ENCODE measurements at places on chromosomes 11 and 22.
A peak's percentile ranks its signal among the peaks of the same experiment; 100 is the strongest.

- DNase-seq, result no peak
Observed at GRCh38 chr11:66971488-66971887, 3.6 kb upstream of the C11orf86 start.

DNA sequence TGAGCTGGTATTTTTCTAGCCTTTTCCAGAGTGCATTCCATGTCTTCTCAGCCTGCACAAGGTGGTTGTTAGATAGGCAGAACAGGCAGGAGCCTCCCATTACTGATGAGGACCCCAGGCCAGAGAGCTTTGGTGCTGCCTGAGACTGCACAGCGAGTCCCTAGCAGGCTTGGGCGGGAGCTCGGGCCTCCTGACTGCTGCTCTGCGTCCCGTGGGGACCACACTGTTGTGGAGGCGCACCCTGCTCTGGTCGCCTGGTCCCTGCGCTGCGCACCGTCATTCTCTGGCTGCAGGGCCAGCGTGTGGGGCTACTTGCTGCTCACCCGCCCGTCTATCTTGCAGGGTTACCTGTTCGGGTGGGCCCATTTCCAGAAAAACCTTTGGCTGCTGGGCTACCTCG lies 8.5 kb downstream of the TPCN2 start:
- no peak for DNase-seq

DNA sequence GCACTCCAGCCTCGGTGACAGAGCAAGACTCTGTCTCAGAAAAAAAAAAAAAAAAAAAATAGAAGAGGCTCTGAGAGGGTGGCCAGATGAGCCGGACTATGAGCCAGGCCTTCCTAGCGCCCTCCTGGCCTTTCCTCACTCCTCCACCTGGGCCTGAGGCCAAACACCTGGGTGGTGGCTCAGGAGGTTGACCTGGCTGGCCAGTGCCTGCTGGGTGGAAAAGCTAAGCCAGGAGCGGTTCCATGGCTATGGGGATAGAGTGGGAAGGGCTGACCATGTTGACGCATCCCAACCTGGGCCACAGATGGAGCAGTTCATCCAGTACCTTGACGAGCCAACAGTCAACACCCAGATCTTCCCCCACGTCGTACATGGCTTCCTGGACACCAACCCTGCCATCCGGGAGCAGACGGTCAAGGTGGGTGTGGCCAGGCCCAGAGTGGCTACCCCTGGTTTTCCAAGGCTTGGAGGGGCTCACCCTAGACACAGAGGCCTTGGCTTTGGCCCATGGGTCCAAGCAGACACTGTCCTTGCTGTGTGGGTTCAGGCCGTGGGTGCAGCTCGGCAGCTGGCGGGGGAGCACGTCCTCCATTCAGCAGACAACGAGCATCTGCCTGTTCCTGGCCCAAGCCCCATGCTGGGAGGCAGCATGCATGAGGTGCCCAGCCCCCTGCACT lies 7.6 kb downstream of the SCYL1 start:
- DNase-seq, result no peak

DNA sequence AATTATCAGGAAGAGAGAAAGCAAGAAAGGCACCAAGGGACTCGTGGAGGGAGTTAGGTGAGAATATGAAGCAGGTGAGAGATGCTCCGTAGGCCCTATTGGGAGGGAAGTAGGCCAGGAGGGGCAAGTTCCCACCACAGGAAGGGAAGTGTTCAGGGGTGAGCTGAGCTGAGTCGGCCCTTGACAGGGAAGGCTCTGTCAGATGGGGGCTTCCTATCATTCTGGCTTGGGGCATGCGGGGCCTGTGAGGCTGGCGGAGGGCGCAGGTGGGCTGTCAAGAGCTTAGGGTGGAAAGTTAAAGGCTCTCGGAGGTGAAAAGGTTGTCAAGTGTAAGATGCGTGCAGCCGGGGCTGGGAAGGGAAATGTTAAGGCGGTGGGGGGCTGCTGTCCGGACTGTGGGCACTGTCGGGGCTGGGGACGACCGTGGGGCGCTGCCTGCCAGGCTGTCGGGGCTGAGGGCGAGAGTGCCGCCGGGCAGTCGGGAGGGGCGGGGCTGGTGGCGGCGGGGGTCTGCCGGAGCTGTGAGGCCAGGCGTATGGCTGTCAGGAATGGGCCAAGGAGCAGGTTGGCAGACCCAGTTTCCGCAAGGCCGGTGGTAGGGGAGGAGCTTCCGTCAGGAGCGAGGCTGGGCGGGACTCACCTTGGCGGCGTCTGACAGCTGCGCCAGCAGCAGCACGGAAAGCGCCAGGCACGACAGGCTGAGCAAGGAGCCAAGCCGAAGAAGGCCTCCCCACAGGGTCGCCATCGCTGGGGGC lies 496 bp downstream of the TMEM9B start:
- peak; percentile 69 for DNase-seq

DNA sequence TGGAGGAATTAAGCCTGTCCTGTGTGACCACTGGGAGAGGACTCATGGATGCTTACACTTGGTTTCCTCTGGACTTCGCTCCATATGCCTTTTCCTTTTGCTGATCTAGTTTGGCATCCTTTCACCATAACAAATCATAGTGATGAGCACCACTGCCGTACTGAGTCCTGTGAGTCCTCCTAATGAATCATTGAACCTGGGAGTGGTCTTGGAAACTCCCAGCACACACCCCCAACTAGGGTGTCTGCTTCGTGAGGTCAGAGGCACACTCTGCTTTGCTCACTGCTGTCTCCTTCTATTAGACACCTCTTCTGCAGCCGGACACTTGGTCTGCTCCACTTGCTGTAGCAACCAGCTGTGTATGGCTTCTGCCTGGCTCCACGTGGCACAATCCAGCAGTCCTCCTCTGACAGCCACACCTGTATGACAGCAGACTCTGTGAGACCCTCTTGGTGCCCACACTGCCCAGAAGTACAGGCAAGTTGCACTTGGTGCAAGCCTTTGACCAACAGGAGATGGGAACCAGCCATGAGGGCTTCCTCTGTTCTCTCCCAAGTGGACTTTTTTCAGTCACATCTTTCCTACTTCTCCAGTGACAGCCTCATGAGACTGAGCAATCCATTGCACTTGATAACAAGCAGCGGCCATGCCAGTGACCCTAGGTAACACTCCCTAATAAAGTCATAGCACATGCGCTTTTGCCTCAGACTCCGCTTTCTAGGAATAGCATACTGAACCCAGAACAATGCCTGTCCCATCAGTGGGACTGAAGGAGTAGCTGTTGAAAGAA lies 65.0 kb upstream of the HMGXB4 start:
- DNase-seq, result no peak

DNA sequence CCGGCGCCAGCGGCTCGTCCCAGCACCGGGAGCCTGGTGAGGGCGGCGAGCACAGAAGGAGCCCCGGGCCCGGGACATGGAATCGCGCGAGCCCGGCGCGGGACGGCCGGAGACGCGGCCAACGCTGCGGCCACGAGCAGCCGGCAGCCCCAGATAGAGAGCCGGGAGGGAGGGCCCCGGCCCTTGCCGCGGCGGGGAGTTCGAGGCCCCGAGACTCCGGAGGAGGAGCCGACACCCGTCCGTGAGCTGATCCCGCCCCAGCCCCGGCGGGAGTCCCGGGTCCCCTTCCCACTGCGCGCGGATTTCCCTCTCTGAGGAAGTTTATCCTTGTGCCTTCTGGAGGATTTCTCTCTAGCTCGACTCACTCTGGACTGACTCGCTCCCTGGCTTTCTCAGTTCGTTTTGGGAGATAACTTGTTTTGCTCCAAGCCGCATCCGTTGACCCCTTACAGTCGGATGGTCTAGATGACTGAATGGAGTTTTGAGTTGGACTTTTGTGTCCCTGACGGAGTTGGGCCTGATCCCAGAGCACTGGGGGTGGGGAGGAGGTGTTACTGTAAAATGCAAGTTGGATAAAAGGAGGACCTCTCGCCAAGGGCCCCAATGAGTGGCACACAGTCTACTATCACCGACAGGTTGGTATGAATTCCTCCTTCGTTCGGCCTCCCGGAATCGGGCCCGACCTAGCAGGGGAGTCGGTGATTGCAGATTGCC lies 585 bp downstream of the ARHGEF12 start:
- peak; percentile 64 for DNase-seq

GRCh38 chr22:24271386-24271854 lies 789 bp downstream of the SPECC1L start:
- DNase-seq, result peak; percentile 43

Measured in skin of body (tissue), 3 donors.